Peyer's patch (tissue), 4 donors: ENCODE measurements at places on chromosomes 6 and 20.

DNA sequence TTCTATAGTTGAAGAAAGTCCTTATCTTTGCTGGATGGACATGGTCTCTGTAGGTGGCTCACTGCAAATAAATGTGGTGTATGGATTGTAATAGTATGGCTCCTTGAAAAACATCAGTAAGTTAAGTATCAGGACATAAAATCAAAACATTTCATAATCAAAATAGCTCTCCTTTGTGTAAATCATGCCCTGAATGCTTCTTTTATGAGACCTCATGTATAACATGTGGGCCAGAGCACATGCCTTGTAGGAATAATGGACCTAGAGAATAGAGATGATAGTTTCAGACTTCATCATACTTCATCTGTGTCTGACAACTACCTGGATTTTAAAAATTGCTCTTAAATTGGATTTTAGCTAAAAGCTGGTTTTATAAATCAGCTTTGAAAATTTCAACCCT is 159.9 kb downstream of the ASCC3 start:
- no peaks in the 10 kb centered on the region for H3K4me1 ChIP-seq
- no peak overlapping the region for H3K27ac ChIP-seq
- H3K27me3 ChIP-seq: no peaks in the 10 kb centered on the region
- H3K4me3 ChIP-seq: no peak overlapping the region
- H3K36me3 ChIP-seq: no peaks in the 10 kb centered on the region

GRCh38 chr20:9163251-9163650 is 94.4 kb downstream of the PLCB4 start:
- H3K27ac ChIP-seq: no peak overlapping the region
- DNase-seq: no peak
- no peaks in the 10 kb centered on the region for H3K4me1 ChIP-seq
- H3K4me3 ChIP-seq: no peak overlapping the region
- no peaks in the 10 kb centered on the region for H3K36me3 ChIP-seq

GRCh38 chr20:61923371-61924166 is 142.1 kb downstream of the TAF4 start:
- no peak overlapping the region for H3K4me3 ChIP-seq
- no peak for DNase-seq
- H3K27ac ChIP-seq: no peak overlapping the region
- H3K4me1 ChIP-seq: no peaks in the 10 kb centered on the region
- H3K27me3 ChIP-seq: no peaks in the 10 kb centered on the region
- no peaks in the 10 kb centered on the region for H3K36me3 ChIP-seq

DNA sequence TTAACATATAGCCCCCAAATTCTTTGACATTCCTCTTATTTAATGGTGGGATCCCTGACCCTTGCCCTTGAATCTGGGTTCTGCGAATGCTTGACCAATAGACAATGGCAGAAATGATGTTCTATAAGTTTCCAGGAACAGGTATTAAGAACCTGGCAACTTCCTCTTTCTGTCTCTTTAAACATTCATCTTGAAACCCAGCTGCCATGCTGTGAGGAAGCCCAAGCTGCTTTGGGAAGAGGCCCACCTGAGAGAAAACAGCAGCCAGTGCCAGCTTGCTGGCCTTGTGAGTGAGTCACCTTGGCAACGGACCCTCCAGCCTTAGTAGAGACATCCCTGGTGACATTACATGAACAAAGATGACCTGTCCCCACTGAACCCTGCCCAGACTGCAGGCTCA is 45.2 kb upstream of the RALY start:
- H3K27me3 ChIP-seq: no peaks in the 10 kb centered on the region
- no peaks in the 10 kb centered on the region for H3K36me3 ChIP-seq
- no peak for DNase-seq

- no peak for DNase-seq
- H3K4me1 ChIP-seq: peaks cover 4% of the 10 kb centered on the region
- no peaks in the 10 kb centered on the region for H3K27me3 ChIP-seq
These were observed 182.6 kb upstream of the JAG1 start for GRCh38 chr20:10856237-10857015.
